ENCODE measurements at places on chromosomes 1 and 21.

GRCh38 chr1:31497601-31498000 is 78.7 kb upstream of the TINAGL1 start:
- DNase-seq, result no peak

DNA sequence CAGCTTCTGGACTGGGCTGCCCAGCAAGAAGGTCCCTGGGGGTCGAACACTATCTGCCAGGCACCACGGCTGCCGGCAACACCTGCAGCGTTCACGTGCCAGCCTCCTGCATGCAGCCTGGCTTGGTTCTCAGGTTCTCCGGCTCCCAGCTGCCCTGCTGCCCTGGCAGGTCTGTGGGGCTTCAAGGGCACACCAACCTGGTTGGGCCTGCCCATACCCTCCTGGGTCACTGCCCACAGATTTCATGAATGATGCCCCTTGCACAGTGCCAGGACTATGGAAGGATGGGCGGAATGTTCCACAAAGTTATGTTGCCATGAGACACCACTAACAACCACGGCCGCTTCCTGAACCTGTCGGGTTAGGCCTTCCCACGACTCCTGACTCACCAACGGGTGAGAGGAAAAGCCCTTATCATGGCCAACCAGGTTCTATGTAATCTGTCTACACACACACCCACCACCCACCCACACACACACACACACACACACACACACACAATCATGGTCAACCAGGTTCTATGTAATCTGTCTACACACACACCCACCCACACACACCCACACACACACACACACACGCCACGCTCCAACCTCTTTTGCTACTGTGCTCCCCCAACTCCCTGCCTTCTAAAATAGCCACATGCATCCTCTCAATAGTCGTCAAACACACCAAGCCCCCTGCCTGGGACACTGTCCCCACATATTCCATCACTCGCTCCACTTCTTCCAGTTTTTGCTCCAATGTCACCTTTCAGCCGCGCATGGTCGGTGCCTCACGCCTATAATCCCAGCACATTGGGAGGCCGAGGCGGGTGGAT is 32.2 kb downstream of the HSPG2 start:
- DNase-seq, result peak; percentile 2

GRCh38 chr1:112878321-112878720 is 77.7 kb downstream of the SLC16A1 start:
- no peak for DNase-seq

DNA sequence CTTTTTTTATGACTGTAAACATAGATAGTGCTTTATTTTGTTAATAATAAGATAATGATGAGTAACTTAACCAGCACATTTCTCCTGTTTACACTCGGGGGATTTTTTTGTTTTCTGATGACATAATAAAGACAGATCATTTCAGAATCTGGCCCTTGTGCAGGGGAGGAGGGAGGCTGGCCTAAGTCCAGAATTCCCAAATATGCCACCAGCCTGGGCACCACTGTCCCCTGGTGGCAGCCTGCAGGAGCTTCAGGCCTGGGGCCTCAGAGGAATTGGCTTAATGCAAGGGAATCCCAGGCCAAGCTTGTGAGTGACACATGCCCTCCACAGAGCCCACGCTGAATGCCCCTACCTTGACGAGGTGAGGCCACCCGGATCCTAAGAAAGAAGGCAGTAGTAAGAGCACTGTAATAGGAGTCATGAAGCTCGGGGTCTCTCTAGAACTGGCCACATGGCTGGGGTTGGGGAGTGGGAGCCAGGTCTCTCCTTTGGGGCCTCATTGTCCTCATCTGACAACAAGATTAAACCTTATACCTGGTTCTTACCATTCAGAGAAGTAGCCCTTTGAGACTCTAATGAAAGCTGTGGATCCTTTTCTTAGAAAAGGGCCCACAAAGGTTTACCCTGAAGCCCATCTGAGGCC is 24.1 kb downstream of the ETNK2 start:
- no peak for DNase-seq

- DNase-seq, result no peak
Measured at GRCh38 chr1:158509471-158510156, 37.6 kb downstream of the OR10R2 start.

- no peak for DNase-seq
Measured at GRCh38 chr1:222420633-222421032, 127.3 kb downstream of the HHIPL2 start.

DNA sequence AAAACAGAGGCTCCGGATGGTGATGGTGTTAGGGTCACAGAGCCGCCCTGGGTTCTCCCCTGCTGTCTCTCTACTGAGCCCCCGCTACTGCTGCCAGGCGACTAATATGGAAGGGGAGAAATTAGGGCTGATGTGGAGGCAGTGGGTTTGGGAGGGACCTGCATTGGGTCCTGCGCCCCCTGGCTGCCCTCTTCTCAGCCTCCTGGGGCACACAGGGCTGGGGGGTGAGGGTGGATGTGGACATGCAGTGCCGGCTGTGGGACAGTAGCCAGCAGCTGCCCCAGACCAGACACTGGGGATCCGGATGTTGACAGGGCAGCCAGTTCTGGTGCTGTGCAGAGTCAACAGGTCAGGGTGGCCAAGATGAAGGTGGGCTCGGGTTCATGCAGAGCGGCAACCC is 1.5 kb upstream of the CLCNKB start:
- no peak for DNase-seq

DNA sequence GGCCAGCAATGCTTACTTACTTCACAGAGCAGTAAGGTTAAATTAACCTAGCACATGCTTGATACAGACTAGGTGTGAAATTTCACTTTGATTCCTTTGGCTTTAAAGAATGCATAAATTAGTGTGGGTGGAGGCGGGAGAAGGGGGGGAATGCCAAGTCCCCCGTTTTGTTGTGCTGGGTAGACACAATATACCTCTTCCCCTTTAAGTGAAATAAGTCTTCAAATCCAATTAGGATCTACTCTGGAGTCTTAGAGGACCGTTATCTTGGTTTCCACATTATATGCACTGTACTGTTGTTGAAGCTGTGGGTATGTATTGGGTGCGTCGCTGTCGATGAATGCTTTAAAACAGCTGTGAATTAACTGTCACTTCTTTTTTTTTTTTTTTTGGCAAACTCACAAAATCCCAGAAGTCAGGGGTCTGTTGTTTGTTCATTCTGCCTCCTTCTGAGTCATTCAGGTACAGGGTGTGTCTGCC is 1.6 kb upstream of the S1PR1 start:
- no peak for DNase-seq

GRCh38 chr1:204520834-204521709 is 4.9 kb downstream of the MDM4 start:
- no peak for DNase-seq

DNA sequence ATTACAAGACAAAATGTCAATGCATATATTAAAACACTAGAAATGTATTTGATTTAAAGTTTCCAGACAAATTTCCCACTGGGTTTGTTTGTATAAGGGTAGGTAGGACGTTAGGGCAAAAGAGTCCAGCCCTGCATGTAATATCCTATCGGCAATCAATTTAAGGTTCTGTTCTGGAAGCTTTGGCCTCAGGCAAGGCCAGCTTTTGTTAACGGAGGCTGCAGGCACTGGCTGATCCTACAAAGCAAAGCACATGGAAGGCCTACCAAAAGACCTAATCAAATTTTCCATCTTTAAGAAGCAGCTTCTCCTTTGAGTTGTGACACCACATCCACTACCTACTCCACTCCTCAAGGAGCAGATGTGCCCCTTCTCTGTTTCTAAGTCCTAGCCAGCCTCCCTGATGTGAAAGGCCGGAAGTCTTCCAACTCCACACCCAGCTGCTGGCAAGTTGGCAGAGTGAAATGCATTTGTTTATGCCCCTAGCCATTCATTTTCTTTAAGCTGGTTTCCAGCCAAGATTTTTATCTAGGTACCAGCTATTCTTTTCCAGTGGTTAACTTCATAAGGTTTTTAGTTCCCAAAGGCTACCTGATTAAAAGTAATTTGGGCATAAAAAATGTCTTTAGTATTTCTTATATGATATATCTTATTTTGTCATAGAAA is 452.6 kb downstream of the PTBP2 start:
- no peak for DNase-seq

DNA sequence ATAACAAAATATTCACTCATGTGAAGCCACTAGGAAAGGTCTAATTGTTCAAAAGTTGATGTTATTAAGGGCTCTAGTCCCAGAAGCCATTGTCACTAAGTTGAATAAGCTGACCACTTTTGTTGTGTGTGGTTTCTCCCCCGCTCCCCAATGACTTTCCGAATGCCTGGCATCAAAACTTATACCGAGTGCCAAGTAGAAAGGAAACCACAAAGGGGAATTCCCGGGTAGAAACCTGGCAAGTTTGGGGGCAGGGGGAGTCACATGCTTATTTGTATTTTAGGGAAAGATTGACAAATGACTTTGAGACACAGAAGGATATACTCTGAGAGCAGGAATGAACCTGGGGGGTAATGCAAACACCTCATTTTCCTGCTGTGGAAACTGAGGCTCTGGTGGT is 154.1 kb downstream of the TGFBR3 start:
- DNase-seq, result no peak

- DNase-seq, result no peak
Measured at GRCh38 chr1:216553040-216553439, 129.8 kb upstream of the USH2A start.

- DNase-seq, result no peak
Measured at GRCh38 chr1:43348343-43348808, 10.4 kb upstream of the CDC20 start.

DNA sequence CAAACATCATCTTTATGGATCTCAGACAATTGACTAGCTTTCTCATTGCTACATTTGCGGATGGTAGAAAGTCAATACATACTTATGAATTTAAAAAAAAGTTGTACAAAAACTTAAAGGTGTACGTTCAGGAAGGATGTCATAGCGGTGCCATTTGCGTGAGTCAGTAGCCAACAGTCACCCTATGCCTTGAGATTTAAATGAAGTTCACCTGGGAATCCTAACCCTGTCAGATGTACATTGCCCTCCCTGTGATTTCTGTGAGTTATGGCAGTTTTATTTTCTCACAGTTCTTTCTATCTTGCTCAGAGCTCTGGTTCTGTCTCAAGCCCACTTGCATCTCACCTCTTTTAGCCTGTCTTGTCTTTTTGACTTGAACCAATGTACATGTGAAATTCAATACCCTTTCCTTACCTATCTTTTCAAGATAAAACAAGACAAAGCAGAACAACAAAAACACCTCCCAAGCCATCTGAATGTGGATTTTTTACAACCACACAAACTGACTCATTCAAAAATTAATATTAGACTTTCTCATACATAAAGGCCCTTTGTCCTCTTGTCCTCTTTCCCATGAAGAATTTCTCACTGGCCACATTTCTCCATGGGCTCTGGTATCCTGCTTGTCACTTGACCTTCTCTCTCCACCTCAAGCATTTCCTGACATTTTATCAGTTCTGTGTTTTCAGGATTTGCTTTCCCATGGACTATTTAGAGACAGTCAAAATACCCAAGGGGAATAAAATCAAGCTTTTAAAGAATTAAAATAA is 25.3 kb upstream of the ZNF697 start:
- no peak for DNase-seq

GRCh38 chr1:210600421-210601159 is 271.9 kb downstream of the HHAT start:
- no peak for DNase-seq

GRCh38 chr1:230054092-230054749 is 12.8 kb upstream of the GALNT2 start:
- no peak for DNase-seq

GRCh38 chr1:197024460-197024859 is 42.6 kb downstream of the F13B start:
- no peak for DNase-seq

DNA sequence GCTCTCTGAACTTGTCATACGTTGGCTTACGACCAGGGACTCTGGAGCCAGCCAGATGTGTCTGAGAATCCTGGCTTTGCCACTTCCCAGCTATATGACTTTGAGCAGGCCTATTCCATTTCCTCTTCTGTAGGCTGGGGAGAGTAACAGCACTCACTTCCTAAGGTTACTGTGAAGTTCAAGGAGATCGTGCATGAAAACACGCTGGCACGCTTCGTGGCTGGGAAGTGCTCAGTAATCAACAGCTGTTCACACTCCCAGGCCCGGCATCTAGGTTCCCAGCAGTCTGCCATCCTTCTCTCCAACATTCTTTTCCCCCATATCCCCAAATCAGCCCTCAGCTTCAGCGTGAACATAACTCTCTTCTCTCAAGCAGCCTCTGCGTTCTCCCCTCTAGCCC is 2.0 kb downstream of the ASCL5 start:
- DNase-seq, result no peak

DNA sequence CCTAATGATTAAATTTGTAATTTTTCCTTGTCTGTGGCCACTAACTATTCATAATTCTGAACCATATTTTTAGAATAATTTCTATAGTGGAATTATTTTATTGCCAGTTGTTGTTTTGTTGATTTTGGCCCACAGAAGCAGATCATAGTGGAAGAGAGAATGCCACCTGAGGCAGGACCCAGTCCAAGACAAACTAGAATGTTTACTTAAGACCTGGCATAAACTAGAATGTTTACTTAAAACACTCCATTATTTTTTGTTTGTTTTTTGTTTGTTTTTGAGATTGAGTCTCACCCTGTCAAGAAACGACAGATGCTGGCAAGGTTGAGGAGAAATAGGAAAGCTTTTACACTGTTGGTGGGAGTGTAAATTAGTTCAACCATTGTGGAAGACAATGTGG is 310.2 kb downstream of the MRPL39 start:
- DNase-seq, result no peak

- DNase-seq, result no peak
Measured at GRCh38 chr1:87436534-87436933, 107.9 kb downstream of the LMO4 start.

DNA sequence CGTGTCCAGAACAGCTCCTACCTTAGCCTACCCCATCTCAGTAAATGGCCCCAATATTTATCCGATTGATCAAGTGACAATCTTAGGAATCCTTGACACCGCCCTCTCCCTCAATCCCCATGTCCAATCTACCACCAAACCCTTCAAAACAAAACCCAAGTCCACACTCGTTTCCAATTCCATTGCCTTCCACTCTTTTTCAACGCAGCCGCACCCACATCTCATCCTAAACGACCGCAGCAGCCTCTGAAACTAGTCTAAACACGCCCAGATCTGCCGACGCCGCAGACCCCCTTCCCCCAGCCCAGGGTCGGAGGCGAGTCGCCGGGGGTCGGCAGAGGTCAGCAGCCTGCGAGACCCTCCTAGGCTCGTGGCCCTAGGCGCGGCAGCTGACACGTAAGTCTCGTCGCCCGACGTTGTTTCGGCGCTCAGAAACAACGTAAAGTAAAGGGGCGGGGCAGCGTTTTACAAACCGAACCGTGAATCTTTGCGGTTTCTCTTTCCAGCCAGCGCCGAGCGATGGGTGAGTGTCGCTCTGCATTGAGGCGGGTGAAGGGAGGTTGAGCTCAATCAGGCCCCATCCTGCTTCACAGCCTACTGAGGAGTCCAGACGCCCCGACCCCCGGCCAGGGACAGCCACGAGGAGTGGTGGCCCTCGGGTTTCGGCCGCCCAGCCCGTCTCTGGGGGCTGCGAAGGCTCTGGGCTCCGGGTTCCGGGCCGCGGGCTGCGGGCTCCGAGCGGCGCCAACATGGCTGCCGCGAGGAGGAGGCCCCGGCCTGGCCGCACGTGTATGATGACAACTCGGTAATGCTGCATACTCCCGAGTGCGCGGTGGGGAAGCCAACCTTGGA is at the start of gene RPS8:
Gene RPS8 (plus strand): TSS at position 463 of the 852 bp plus-strand sequence. CDS start 57 bp downstream, at position 520.
- DNase-seq, result peak; percentile 87

- no peak for DNase-seq
Measured at GRCh38 chr1:40926441-40926840, 53.1 kb upstream of the CTPS1 start.

All from caudate nucleus (tissue), 63 donors.